ENCODE measurements at places on chromosomes 16 and 17.

DNA sequence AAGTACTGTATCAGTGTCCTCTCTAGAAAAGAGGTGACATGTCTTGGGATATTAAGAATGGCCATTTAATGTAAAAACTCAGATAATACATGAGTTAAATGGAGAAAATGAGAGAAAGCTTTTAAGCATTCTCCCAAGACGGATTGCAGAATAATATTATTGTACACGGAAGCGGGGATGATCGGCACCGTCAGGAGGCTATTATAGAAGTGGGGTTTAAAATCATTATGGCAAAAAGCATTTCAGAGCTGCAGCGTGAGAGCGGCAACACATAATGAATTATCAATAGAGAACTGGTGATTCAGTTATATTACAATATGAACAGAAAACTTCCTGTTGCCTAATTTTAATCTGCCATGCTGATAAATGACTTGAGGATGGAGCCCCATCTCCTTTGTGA, 261.7 kb upstream of the IRX3 start:
- no peak for DNase-seq

DNA sequence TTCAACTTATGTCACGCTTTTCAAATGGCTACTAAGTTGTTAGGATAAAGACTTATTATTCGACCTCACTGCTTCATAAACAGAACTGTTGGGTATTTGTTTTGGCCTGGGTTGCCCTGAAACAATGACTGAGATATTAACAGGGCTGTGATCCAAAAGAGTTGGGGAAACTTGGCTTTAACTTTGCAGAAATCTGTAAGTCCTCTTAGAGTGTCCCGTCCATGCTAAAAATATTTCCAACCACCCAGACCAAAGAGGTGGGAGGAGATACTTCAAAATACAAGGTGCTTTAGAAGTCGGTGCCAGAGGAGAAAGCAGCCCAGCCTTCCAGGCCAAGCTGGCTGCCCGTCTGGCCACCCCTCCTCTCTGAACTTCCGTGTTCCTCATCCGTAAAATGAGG, 16.1 kb upstream of the SPATA32 start:
- no peak for DNase-seq

DNA sequence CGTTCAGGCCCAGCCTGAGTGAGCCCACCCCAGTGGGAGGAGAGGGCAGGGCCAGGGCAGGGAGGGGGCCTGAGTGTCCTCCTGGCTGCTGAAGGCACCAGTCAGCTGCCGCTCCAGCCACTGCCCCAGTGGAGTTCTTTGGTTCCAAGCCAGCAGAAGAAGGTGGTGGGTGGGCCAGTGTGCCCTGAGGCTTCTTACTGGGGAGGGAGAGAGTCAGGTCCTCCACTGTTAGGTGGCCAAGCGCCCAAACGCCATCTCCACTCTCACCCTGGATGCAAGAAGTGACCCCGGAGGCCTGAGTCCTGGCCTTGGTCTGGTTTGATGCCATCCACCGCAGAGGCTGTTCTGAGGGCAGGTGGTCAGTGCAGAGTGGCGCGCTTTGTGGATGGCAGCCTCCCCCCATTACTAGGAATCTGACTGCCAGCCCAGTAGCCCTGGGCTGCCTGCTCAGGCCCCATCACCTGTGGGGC, 2.2 kb downstream of the RNF213 start:
- no peak for DNase-seq

- no peak for DNase-seq
Measured at GRCh38 chr17:37585066-37585465, 24.2 kb downstream of the SYNRG start.

GRCh38 chr17:37576281-37576680, 32.9 kb downstream of the SYNRG start:
- DNase-seq, result no peak

DNA sequence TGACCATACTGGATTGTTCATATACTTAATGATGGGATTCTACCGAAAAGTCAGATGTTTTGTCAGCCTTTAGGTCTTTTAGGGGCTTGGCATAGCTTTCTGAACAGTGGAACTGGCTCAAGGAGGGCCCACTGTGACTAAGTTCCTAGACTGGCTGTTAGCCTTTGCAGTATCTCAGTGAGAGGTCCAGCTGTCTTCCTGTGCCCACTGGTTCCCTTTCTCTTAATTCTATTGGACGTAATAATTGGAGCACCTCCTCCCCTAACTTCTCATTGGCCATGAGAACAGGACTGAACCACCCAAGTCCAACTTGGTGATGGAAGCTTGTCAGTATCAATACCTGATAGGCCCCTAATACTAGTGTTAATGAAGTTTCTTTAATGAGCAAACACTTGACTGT, 13.5 kb downstream of the KPNA2 start:
- no peak for DNase-seq

- no peak for DNase-seq
Measured at GRCh38 chr16:86934581-86935375, 356.4 kb downstream of the FOXL1 start.

- DNase-seq, result no peak
Measured at GRCh38 chr17:42640121-42640520, 19.0 kb upstream of the TUBG2 start.

DNA sequence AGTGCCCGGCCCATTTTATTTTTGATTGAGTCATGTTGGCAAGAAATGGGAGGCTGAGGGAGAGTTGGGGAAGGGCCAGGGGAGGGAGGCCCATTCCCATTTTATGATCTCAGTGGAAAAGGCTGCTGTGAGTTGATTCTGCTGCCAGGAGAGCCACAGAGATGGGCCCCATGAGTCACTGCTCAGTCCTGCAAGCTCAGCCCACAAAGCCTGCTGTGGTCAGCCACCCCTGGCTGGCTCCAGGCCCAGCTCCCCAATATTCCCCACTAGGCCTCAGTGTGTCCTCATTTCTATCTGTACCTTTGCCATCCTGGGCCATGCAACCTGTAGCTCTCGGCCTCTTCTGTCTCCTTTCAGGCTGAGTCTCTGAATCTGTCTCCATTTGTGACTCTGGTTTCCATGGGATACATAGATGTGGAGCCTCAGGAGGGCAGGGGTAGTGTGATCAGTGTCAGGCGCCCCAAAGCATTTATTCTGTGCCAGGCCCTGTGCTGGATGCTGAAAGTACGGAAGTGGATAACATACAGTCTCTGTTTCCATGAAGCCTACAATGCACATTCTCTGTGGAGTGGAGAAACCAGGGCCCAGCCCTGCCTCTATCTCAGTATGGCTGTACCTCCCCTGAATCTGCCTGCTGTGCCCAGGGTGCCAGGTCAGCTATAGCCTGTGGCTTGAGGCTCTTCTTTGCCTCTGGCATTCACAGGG, 1.9 kb upstream of the PLEKHG4 start:
- no peak for DNase-seq

DNA sequence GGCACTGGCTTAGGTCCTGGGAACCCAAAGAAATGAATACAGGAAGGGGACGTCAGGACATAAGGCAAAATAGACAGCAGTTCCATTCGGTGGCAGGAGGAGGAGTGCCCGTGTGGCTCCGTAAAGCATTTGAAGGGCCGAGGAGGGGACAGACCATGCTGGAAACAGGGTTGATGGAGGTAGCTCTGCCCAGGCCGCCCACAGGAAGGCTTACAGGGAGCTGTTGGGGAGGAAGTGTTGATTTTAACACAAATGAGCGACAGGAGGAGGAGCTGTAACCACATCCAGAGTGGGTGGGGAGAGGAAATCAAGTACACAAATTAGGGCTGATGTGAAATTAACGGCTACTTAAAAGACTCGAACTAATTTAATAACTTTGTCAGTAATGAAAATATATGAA, 54.6 kb downstream of the RBFOX3 start:
- no peak for DNase-seq

DNA sequence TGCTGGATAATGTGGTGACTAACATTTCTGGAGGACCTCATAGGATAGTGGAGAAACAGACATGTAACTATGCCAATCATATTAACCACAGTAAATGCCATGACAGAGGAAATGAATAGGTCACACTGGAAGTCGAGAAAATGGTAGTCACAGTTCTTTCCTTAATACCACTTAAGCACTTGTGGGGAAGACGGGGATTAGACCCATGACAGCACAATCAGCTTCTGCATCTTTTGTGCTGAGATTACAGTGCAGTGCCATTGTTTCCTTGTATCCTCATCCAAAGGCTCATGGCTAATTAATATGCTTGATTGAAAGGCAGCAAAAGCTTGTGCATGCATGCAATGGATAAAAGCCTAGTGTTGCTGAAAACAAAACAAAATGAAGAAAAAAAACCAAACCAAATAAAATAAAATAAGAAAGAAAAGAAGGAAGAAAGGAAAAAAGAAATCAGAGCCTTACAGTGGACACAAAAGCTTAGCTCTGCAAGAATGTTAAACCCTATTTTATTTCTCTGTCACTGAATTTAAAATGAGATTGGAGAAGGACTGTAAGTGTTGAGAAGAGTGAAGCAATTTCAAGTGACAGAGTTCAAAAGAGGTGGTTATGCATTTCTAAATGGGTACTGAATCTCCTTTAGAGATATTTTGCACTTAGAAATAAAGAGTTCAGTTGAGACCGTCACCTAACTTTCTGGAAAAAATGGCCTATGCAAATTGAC, 1011.9 kb downstream of the CDH8 start:
- DNase-seq, result no peak

DNA sequence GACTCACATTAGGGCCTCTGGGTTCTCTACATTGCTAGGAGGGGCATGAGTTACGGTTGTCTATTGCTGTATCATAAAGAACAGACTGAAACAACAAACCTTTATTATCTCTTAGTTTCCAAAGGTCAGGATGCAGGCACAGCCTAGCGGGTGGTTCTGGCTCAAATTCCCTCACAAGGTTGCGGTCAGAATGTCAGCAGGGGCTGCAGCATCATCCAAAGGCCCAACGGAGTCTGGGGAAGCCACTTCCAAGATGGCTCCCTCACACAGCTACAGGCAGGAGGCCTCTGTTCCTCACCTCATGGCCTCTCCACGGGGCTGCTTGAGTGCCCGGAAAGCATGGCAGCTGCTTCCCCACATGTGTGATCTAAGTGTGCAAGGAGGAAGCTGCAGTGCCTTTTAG, 29.6 kb upstream of the ZFPM1 start:
- DNase-seq, result no peak

DNA sequence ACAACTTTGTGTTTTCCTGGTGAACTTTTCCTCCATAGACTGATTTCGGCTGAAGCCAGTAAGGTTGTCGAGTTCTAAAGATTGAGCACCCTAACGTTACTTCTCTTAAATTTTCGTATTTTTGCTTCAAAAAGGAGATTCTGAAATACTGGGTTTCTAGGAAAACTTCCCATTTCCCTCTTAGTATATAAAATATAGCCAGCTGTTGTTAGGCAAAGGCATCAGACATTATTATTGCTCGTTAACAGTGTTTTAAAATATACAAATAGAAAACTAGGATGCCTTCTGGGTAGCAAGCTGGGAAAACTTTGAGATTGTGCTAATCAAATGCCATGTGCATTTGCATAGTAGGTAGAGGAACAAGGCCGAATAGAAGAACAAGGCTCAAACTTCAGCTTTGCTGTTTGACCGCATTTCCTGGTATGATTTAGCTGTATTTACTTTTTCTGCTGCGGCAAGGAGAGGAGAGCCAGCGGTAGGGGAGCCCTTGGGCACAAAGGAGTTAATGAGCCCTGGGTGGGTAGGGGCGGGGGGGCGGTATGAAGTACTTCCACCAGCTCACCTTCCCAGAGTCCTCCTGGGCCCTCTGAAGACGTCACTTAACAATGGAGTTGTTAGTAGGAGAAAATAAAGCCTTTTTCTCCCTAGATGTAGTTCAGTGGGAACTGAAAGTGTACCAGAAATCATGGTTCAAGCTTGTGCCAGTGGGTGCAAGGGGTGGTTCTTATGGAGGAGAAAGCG, 151.9 kb downstream of the MSI2 start:
- peak; percentile 43 for DNase-seq

GRCh38 chr17:14298947-14299279, 2.0 kb upstream of the HS3ST3B1 start:
- DNase-seq, result no peak

- DNase-seq, result peak; percentile 45
Measured at GRCh38 chr17:60720763-60721531, 43.3 kb downstream of the BCAS3 start.

DNA sequence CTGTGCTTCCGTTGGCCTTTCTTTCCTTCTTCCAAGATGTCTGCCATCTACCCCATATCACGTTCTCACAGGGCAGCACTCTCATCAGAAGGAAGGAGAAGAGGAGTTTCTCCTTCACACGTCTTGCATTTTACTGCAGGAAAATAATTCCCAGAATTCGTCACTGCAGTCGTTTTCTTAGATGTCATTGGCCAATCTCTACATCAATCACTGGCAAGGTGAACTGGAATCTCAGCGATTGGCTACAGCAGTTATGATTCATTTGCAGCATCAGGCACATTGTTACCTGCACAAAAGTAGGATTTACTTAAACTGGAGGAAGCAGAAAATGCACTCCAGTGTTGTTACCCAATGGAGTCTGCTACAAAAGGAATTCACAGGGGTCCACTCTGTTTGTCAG, 277.2 kb upstream of the RBFOX1 start:
- no peak for DNase-seq

- DNase-seq, result no peak
Measured at GRCh38 chr17:50684288-50684611, 23.5 kb downstream of the ANKRD40 start.

DNA sequence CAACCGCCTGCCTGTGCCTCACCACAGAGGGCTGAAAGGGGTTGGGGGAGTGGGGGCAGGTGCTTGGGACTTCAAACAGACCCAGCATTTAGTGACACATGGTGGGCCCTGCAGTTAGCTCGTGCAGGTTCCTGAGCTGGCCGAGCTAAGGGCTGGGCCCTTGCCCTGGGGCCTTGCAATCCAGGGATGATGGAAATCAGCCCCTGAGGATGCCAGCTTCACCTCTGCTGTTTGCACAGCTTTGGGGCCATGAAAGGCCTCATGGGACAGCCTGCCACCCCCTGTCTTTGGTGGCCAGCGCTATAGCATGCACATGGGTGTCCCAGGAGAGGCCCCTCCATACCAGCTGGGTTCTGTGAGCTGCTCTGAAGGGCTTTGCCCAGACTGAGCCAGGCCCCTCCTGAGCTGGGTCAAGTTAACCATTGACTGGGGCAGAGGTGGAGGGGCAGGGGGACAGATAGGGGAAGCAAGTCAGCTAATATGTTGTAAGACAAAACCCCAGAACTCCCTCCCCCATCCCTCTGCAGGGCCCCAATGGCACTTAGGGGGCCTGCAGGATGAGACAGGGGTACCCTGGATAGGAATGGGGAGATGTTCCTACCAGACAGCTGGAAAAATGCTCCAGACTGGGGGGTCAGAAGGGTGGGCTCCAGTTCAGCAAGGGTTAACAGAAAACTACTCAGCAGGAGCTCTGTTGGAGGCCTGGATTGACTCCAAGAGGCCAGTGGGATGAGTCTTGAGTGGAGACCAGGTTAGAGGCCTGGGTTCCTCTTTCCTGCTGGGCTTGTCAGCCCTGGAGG, 692 bp downstream of the PRR15L start:
- no peak for DNase-seq

- DNase-seq, result no peak
Measured at GRCh38 chr16:62876133-62876532, 839.9 kb upstream of the CDH8 start.

DNA sequence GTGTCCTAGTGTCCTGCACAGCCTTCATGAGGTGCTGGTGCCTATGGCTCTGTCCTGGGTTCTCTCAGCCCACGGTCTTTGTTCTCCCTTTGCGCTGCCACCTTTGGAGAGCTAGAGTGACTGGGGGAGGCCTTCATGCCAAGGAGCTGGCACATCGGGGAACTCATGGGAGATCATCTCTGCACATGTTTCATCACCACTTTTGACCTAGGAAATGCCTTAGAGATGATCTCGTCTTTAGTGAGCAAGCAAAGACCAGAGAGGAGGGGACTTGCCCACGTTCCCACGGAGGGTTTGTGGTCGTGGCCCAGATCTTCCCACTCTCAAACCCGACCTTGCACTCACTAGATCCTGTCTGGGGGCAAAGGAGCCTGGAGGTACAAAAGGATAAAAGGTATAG, 23.5 kb downstream of the TBX4 start:
- DNase-seq, result no peak

- DNase-seq, result no peak
Measured at GRCh38 chr17:67509390-67510287, 132.6 kb downstream of the PITPNC1 start.

Measured in nephron progenitor cell (in vitro differentiated cells).